ENCODE measurements at places on chromosomes 7 and 10.

GRCh38 chr7:101728128-101728527, 89.3 kb upstream of the CUX1 start:
- DNase-seq: no peak

GRCh38 chr7:40965016-40965415, 737.9 kb downstream of the INHBA start:
- no peak for DNase-seq

GRCh38 chr10:7301006-7301778, 109.6 kb downstream of the SFMBT2 start:
- no peak for DNase-seq

- DNase-seq: no peak
Observed at GRCh38 chr10:5081091-5081490, 13.1 kb upstream of the AKR1C3 start.
